NCI-H187 treated with DMSO at 0.1 percent for 48 hours (cell line): ENCODE measurements at places on chromosomes 3 and 15.

DNA sequence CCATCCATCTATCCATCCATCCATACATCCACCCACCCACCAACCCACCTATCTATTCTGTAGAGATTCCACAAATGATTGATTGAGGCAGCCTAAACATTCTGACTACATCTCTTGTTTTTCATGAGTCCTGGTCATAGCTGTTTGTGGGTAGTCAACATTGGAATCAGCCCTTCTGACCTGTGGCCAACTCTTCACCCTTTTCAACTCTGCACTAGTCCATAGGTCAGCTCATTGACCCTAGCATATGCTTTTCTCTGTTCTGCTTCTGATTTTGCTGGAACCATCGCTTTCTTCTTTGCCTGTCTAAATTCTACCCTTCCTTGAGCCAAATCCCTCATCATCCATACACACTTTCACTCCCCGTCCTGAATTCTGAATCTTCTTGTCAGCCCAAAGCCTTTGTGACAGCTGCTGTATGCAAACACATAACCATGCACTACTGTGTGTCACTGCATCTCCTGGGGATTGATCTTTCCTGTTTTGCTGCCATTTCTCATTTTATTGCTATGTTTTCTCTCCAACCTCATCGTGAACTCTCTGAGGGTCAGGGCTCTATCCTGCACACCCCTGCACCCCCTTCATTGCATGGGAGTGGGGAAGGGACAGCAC, 16.8 kb upstream of the KCTD6 start:
- DNase-seq: no peak

DNA sequence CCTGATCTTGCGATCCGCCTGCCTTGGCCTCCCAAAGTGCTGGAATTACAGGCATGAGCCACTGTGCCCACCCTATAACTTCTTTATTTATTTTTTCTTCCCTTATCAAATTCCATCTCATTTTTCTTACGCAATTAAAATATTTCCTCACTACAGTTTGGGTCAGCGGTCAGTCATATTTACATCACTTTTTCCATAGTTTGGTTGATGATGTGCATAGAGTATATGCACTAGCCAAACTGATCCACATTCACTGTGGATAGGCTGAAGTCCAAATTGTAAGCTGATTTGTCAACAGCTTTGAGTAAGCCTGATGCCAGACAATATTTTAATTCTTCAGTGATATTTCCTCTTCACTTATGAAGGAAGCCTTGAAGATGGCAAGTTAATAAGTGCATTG, 256.3 kb downstream of the TIGIT start:
- no peak for DNase-seq

DNA sequence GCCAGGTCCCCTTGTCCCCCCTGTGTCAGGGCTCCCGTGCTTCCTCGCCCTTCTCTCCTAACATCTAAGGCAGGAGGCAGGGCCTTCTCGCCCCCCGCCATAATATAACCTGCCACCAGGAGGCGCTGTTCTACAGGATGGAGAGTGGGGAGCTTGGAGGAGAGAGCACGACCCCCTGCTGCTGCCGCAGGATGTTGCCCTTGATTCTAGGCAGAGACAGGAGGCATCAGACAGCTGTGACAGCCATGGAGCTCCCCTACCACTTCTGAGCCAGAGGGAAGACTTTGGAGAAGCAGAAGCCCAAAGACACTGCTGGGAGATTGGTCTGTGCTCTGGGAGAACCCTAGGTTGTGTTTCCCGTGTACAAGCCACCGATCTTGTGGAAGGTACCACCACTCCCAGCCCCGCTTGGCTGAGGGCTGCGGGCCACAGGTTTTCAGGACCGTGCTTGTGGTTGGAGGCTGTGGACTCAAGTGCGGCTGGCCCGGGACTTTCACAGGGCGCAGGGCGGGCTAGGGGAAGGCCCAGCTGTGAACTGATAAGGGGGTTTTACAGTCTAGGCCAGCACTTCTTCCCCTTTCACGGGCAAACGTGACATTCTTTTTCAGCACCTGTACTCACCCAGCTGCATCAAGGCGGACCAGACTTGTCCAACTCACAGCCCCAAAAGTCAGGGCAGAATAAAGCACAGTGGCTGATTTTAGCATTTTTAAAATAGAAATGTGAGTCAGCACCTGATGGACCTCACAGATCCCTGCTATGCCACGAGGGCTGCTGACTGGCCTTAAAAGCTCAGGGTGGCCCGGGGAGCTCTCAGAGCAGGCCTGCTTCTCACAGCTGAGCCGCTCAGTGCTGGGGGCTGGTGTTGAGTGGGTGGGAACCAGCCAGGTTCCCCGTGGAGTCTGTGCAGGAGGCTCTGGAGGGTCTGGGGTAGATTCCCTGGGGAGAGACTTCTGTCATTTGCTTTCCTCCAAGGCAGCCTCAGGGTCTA, 2.6 kb upstream of the TIGIT start:
- DNase-seq: no peak

GRCh38 chr15:72252663-72253299, 19.6 kb downstream of the PARP6 start:
- DNase-seq: no peak

- DNase-seq: no peak
Observed at GRCh38 chr3:140023616-140024530, 88.9 kb downstream of the CLSTN2 start.

- no peak for DNase-seq
Observed at GRCh38 chr3:43693594-43693993, 2.9 kb downstream of the ABHD5 start.

DNA sequence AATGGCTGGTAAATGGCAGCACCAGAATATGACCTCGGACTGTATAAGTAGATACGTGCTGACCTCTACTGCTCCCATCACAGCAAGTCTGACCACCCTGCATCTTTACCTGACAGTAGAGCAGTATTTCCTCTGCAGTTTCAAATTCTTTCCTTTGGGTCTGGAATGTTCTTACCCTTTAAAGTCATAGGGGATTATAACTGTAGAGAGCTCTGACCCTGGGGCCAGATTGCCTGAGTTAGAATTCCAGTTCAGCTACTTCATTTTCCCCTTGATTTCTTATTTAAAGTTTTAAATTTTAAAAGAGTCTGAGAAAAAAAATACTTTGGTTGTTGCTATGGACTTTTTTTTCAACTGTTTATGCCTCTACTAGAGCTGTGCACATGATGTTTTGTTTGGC, 237.7 kb downstream of the NR1D2 start:
- DNase-seq: no peak

DNA sequence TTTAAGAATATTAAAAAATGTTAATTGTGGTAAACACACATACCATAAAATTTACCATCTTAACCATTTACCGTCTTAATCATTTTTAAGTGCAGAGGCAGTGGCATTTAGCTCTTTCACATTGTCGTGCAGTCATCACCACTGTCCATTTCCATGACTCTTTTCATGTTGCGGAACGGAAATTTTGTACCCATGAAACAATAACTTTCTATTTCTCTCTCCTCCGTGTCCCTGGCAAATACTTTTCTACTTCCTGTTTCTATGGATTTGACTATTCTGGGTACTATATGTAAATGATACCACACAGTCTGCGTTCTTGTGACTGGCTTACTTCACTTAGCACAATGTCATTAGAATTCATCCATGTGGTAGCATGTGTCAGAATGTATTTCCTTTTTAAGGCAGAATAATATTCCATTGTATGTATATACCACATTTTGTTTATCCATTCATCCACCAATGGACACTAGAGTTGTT, 27.9 kb downstream of the AKAP13 start:
- DNase-seq: no peak

GRCh38 chr3:138296639-138297038, 33.0 kb downstream of the NME9 start:
- no peak for DNase-seq

- DNase-seq: no peak
Observed at GRCh38 chr15:85854345-85855097, 59.8 kb upstream of the KLHL25 start.
